ENCODE measurements at places on chromosomes 3 and 15. TPM values are rescaled to one million over a fixed set of nuclear protein-coding genes. Genes with fewer than 3 reads are reported as not detected.
A peak's percentile ranks its signal among the peaks of the same experiment; 100 is the strongest.

DNA sequence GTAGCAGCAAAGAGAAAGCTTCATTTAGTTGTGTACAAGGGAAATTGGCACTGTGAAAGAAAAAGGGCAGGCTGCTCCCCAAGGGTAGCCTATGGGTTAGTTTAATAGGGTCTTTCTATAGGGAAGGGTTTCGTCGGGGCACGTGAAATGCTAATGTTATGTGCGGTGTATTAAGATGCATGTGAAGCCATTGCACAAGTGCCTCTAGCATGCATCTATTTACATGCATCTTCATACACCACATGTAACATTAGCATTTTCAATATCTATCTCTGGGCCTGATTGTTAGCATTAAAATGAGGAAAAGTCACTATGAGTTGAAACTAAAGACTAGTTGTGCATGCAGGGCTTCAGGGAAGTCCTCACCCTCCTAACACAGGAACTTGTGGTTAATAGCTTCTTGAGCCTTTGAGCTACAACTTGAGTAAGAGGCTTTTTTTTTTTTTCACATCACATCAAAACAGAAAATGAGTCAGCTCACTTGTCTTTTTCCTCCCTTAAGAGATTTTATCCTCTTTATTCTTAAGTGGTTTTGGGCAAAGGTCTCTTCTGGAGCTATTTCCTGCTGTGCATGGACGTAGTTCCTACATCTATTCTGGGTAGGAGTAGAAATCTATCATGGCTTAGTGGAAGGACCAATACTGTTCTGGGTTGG lies 613.4 kb downstream of the ZPLD1 start:
- no peak for DNase-seq

DNA sequence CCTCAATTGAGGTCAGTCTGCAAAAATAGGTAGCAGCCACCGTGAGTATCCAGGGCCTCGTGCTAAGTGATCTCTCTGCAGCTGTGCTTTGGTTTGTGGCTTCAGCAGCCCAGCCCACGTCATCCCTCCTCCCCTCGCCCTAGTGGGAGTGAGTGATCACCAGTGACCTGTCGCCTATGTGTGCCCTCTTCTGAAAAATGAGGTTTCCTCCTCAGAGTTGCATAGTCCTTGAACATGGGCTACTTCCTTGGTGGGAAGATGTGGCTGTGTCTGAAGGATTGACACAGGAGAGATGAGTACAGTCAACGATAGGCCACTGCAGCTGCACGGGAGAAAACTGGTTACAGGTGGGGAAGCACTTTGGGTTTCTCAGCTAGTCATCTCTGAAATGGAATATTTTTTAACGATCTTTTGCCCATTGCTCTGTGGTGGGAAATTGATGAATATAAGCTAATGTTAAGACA lies 144.8 kb upstream of the BHLHE40 start:
- DNase-seq: no peak

- DNase-seq: no peak
Observed at GRCh38 chr3:127811717-127812116, 10.6 kb downstream of the MGLL start.

- no peak for DNase-seq
Observed at GRCh38 chr15:78182821-78183220, 33.7 kb downstream of the IDH3A start.

DNA sequence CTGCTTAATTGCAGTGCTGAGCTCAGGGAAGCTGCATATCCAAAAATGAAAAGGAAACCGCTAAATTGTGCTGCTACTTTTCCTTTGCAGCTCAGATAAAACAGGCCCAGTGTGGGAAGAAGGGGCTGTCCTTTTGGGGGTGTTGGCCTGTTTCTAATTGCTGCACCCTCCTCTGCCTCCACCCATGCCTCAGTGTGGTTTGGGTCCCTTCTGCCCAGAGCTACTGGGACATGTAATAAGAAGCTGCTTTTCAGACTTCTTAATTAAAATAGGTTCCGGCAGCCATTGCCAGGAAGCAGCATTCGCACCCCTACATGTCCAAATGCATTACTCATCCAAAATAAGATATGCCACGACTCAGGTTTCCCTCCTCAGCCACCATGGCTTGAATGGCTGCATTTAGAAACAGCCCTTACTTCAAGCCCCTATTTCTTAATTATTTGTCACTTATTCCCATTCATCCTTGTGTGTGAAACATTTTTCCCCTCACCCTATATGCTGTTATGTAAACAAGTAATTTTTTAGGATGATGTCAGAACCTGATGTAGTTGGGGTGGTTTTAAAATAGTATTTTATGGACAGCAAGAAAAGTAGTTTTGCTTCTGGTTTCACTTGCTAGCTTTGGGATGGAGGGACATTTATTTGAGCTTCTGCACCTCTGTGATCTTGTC lies 235.9 kb upstream of the CTDSPL start:
- DNase-seq: no peak

DNA sequence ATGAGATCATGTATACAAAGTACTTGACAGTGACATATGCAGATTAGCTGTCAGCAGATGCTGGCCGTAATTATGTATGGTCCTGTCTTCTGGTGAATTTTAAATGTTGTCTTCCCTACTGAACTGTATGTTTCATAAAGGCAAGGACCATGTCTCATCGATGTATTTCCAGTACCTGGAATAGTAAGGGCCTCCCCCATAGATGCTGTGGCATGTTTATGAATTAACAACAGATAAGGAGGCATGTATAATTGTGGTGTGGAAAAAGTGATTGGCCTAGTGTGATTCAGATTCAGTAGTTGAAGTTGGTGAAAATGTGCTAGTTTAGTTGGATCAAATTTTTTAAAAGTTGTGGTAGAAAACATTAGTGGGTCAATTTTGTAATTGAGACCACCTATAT lies 202.7 kb upstream of the SLC2A2 start:
- no peak for DNase-seq

DNA sequence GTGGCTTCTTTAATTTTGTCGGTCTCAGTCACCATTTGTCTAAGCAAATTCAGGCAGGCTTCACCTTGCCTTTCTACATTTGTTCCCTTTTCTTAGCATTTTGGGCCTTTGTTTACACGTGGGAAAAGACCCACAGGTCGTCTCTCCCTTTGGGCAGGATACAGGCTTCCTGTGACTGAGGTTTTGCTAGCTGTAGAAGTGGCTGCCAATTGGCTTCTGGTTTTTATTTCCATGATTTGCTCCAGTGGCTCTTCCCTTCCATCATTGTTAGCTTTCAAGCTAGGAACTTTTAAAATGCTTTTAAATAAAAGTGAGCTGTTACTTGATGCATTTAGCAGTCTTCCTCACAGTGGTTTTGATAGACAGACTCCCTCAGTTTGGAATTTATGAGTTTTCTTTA lies 37.3 kb downstream of the MLH1 start:
- DNase-seq: no peak

DNA sequence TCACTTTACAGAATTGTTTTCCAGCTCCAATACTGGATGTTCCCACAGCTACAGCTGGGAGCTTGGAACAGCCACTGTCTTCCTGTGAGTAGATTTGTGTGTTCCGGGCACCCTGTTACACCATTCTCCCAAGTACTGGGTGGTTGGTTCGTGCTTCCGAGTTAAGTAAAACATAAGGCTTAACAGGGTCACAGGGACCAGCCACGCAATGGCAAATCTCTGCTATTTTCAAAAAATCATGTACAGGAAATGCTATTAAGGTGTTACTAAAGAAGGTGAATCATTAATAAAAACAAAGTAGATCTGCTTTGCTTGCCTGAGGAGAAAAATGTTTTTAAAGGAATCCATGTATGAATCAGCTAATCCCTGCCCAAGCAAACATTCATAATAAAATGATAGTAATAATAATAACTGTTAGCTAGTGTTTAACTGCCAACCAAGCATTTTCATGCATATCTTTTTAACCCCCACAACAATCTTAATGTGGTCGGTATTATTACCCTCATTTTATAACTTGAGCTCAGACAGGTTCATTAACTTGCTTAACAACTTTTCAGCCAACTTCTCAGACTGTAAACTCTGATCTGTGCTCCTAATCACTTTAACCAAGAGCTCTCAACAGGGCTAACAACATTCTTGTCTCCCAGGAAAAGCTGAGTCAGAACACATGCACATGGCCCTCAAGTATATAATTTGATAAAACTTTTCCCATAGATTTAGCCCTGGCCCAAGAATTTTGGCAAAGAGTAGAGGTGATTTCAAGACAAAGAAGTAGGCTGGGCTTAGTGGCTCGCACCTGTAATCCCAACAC lies 2.7 kb upstream of the C2CD4A start:
- peak; percentile 41 for DNase-seq

SPTSSB gene
- total RNA-seq: 6.6 TPM

Measured in pancreas (tissue), 10 donors.